ENCODE measurements at places on chromosomes 12 and 14. TPM values are rescaled to one million over a fixed set of nuclear protein-coding genes. Genes with fewer than 3 reads are reported as not detected.

GRCh38 chr12:67161322-67161918 is 107.7 kb upstream of the CAND1 start:
- no peak overlapping the region for H3K27ac ChIP-seq
- H3K4me3 ChIP-seq: no peak overlapping the region
- peak; percentile 11 for DNase-seq
- no peaks in the 10 kb centered on the region for H3K4me1 ChIP-seq
- no peaks in the 10 kb centered on the region for H3K36me3 ChIP-seq

GRCh38 chr12:30617346-30618016 is 78.2 kb downstream of the IPO8 start:
- peaks cover 2% of the 10 kb centered on the region for H3K4me1 ChIP-seq
- H3K4me3 ChIP-seq: no peak overlapping the region
- no peaks in the 10 kb centered on the region for H3K27me3 ChIP-seq
- H3K27ac ChIP-seq: no peak overlapping the region

FOXN3 gene
- total RNA-seq: 135 TPM

GRCh38 chr12:79673354-79673753 is 17.4 kb downstream of the PAWR start:
- no peak for DNase-seq
- no peaks in the 10 kb centered on the region for H3K27me3 ChIP-seq
- no peaks in the 10 kb centered on the region for H3K36me3 ChIP-seq
- H3K4me1 ChIP-seq: no peaks in the 10 kb centered on the region
- no peak overlapping the region for H3K4me3 ChIP-seq
- H3K27ac ChIP-seq: no peak overlapping the region

NTN4 gene
- not detected for total RNA-seq

DNA sequence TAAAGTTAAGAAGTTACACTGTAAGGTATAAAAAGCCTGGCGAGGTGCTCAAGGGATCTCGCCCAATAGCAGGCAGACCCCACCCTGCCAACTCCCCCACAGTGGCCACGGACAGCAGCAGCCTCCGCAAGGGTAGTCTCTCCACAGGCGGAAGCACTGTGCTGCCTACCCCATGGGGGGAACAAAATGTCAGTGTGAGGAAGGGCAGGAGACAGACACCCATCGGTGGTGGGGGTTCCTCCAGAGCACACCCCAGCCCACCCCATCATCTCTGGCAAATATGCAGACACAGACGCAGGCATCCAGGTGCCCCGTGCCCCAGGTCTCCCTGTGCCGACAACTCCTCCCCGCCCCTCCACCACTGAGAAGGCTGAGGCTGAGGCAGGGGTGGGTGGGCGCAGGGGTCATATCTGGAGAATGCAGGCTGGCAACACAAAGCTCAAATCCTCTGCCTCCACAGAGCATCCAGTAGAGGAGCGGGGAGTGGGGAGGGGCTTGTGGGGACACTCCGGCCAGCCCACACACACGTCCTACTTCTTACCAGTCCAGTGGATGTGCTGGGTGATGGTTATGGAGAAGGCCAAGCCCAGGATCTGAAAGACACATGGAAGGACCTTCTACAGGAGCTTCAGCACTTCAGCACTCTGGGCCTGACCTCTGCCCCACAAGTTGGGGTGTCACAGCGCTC is 68.3 kb upstream of the DDX11 start:
- no peak for DNase-seq
- no peaks in the 10 kb centered on the region for H3K4me1 ChIP-seq
- no peak overlapping the region for H3K4me3 ChIP-seq
- H3K27me3 ChIP-seq: no peaks in the 10 kb centered on the region
- H3K27ac ChIP-seq: no peak overlapping the region

DNA sequence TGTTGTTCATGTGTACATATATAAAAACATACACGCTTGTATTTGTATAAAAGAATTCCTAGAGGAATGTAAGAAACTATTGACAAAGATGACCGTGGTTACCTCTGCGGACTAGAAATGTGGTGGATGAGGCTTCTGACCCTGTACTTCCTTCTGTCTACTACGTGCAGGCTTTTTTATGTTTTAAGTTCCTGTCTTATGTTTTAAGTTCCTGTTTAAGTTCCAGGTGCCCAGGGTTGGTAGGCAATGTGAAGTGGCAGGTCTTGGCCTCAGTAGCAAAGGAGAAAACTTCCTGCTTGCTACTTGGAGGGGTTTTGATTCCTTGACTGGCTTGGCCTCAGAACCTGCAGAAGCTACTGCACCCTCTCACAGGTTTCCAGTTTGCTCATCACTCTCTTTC is 11.6 kb downstream of the POMT2 start:
- no peak for DNase-seq
- peaks cover 1% of the 10 kb centered on the region for H3K27me3 ChIP-seq
- H3K27ac ChIP-seq: no peak overlapping the region
- peaks cover 20% of the 10 kb centered on the region for H3K4me1 ChIP-seq

All from activated T-helper 2 cell treated with anti-CD3 and anti-CD28 coated beads, Interferon-gamma antibody, Interleukin-2, Interleukin-4, amounts not matched to agents 10 μg/mL and 5 μg/mL and 100 μg/mL, durations not matched to agents 14 hours and 24 hours and 36 hours (primary cell).